Left renal cortex interstitium (tissue), 4 donors: ENCODE measurements at places on chromosomes 7 and 10. TPM values are rescaled to one million over a fixed set of nuclear protein-coding genes. Genes with fewer than 3 reads are reported as not detected.

OPN1SW gene
- polyA plus RNA-seq = 1.2 TPM

LRRC27 gene
- polyA plus RNA-seq = 23.6 TPM

DNA sequence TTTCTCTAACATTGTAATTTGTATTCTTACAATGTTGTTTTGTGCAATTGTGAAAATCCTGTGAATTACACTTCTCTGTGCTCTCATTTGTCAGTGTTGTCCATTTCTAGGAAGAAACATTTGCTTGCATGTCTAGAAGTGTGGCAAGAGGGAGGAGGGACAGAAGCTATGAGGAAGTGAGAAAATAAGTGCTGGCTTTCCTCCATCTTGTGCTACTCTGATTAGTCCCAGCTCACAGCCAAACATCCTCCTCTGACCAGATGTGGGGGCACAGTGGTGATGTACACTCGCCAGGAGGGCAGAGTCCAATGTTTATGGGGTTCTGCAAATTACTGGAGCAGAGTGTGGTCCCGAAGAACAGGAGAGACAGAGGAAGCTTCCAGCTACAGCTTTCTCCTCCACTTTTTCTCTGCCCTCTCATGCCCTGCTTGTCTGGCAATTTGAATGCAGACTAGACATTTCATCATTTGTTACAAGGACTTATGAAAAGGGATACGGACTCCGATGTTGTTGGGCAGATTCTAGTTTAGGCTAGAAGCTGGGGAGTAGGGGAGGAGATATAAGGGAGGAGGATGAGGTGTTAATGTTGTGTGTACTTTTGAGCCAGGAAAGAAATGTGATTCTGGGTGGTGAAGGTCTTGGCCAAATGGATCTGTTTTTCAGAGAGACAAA, 131.0 kb upstream of the C1GALT1 start:
- no peak for DNase-seq

PCDH15 gene
- 9.8 TPM for polyA plus RNA-seq
